ENCODE measurements at places on chromosomes 2 and 18. TPM values are rescaled to one million over a fixed set of nuclear protein-coding genes. Genes with fewer than 3 reads are reported as not detected.
A peak's percentile ranks its signal among the peaks of the same experiment; 100 is the strongest.

CELF4 gene
- 2.9 TPM for polyA plus RNA-seq

PCARE gene
- polyA plus RNA-seq: 0.43 TPM

COL3A1 gene
- polyA plus RNA-seq: 914 TPM

KCNE4 gene
- 16.9 TPM for polyA plus RNA-seq

GRCh38 chr2:170647741-170648436 lies 67.2 kb upstream of the SP5 start:
- DNase-seq: no peak

DNA sequence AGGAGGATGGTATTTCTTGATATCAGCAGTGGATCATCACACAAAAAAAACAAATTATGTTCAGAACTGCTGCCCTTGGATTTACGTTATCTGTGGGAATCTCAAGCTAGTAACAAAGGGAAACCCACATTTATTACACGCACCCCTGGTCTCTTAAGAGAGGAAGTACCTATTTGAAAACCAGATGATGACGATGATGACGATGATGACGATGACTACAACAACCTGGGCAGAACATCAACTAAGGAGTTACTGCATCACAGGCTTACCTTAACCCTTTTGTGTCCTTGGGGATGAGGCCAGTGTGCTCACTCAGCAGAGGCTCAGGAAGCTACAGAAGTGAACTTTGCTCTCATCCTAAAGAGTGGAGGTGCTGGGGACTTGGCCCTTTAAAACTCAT lies 169.4 kb downstream of the FSHR start:
- DNase-seq: no peak

DNA sequence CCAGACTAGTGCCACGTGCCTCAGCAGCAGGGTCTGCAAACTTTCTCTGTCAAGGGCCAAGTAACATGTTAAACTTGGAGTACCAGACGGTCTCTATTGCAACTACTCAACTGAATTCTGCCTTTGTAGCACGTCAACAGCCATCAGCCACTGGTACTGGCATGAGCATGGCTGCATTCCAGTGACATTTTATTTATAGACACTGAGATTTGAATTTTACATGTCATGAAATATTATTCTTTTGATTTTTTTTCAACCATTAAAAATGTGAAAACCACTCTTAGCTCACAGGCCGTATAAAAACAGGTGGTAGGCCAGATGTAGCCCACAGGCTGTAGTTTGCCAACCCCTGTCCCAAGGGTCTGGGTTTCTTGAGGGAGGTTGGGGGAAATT lies 199.7 kb downstream of the TPGS2 start:
- DNase-seq: no peak

DNA sequence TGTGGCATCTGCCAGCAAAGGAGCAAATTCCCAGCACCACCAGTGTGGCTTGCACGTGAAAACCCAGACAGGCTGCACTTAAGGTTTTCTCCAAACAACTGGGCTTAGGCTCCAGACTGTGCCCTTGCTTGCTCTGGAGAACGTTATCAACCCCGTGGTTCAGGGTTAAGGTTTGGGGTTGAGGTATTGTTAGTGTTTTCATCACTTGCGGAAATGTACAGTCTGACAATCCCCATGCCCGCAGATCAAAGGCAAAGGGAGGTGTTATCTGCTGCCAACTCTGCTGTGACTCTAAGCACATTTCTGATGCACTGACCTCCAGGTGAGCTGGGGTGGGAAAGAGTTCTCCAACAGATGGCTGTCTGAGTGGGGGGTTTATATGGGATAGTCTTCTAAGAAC lies 253.5 kb upstream of the NT5C1B start:
- no peak for DNase-seq

NPAS2 gene
- polyA plus RNA-seq: 16.8 TPM

GRCh38 chr18:73774811-73775509 lies 372.7 kb downstream of the FBXO15 start:
- DNase-seq: peak; percentile 71

GRCh38 chr2:17540813-17541530 lies 476 bp downstream of the VSNL1 start:
- no peak for DNase-seq

GCFC2 gene
- polyA plus RNA-seq: 60.7 TPM

DNA sequence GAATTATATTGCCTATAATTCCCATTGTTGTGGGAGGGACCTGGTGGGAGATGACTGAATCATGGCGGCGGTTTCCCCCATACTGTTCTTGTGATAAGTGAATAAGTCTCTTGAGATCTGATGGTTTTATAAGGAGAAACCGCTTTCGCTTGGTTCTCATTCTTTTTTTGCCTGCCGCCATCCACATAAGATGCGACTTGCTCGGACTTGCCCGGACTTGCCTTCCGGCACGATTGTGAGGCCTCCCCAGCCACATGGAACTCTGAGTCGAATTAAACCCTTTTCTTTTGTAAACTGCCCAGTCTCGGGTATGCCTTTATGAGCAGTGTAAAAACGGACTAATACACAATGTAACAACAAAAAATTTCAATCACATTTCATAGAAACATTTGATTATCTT lies 115.8 kb downstream of the C2orf74 start:
- DNase-seq: no peak

DNA sequence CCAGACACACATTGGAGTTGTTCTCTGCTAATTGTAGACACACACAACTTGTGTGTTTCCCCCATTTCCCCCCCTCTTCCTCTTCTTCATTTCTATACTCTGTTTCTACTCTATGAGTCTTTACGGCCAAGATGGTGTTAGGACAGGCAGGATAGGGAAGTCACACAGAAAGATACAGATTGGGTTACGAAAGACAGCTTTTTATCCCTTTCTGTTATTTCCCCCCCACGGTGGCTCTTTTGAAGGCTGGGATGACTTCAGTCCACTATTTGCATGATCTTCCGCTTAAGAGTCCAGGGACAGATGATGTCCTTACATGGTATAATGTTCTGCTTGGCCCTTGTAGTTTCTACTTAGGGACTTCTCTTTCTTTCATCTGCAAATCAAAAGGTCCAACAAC lies 1.6 kb upstream of the EMILIN2 start:
- no peak for DNase-seq

ASIC4 gene
- 0.20 TPM for polyA plus RNA-seq

DNA sequence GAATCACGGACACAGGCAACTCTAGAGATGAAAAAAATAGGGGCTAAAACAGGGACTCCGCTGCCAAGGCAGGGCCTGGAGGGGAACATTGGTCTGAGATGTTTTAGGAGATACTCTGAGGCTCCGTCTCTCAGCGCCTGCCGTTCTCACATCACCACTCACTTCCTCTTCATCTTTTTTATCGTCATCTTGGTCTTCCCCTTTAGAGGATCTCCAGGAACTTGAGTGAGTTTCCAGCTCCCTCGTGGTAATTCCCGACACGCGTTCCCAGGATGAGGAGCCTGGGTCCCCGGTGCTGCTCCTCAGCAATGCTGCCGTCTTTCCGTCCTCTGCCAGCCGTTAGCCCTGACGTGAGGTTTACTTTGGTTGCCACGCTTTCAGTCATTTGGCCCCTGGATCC lies 16.1 kb downstream of the MLPH start:
- no peak for DNase-seq

PIEZO2 gene
- polyA plus RNA-seq: 23.7 TPM

WDR35 gene
- 43.1 TPM for polyA plus RNA-seq

GRCh38 chr18:25457126-25457525 lies 105.2 kb upstream of the ZNF521 start:
- DNase-seq: no peak

DNA sequence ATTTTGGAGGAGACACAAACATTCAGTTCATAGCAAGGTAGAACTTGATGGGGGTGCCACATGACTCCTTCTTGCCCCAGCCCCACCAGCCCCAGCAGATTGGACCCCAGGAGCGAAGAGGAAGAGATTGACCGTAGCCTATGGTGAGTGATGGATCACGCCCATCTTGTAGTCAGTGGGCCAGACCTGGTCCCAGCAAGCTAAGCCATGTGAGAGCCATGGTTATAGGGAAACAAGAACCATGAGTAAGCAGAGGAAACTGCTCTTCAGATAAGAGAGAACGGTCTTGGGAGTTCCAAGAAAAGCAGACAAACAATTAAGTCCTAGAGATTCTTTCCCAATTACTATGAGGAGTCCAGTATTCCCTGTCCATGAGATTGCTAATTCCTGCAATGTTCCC lies 4.6 kb upstream of the TCF4 start:
- no peak for DNase-seq

CDK15 gene
- polyA plus RNA-seq: 1.4 TPM

DNER gene
- polyA plus RNA-seq: 67.2 TPM

Data from left kidney (tissue), 8 donors.